ENCODE measurements at places on chromosomes 1 and 21. TPM values are rescaled to one million over a fixed set of nuclear protein-coding genes. Genes with fewer than 3 reads are reported as not detected.

LCE2A gene
- total RNA-seq: not detected

CNKSR1 gene
- total RNA-seq: 4.0 TPM

PTPRC gene
- 438 TPM for total RNA-seq

PDPN gene
- total RNA-seq: not detected

CACNA1S gene
- total RNA-seq: not detected

SPTA1 gene
- not detected for total RNA-seq

LRRC53 gene
- total RNA-seq: not detected

PADI3 gene
- not detected for total RNA-seq

SPATA1 gene
- 0.98 TPM for total RNA-seq

GUCA2A gene
- not detected for total RNA-seq

LINGO4 gene
- total RNA-seq: not detected

CTNNBIP1 gene
- total RNA-seq: 5.8 TPM

DNA sequence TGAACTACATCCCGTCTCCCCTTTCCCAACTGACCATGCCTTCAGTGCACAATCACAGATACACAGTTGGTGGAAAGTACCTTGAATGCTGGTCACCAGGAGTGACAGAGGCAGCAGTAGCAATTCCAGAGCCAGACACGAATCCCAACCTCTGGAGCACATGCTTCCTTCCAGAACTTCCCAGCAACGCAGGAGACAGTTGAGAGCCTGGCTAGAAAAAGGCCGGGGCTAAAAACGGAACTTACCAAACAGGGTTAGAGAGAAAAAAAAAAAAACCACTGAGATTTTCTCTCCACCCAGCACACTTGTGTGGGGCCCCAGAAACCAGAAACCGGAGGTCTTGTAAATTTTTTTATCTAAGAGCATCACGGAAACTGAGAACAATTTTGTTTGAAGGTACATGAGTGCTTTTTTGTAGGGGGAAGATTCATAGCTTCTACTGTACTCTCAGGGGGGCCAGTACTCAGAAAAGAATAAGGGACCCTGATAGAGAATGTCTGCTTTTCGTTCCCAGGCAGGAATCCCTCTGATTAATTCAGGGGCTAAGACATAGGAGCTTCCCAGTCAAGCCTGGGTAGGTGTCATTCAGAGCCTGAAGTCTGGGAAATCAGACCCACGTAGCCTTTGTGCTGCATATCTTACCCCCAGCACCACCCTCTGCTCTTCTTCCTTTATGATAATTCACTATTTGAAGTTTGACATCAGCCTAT is at the start of gene CD48:
Gene CD48, minus strand, starts transcription at position 221 of the 710 bp plus-strand sequence. Its CDS starts 59 bp downstream, at position 162.
- peaks cover 26% of the 10 kb centered on the region for H3K4me1 ChIP-seq
- no peak within 1 kb of the TSS for H3K4me3 ChIP-seq
- H3K27ac ChIP-seq: no peak within 1 kb of the TSS
- peak; percentile 85 for DNase-seq
- H3K36me3 ChIP-seq: no peaks in the 10 kb centered on the region
- no peaks in the 10 kb centered on the region for H3K27me3 ChIP-seq

- no peak for DNase-seq
- no peak overlapping the region for H3K27ac ChIP-seq
- no peaks in the 10 kb centered on the region for H3K36me3 ChIP-seq
- H3K4me1 ChIP-seq: no peaks in the 10 kb centered on the region
- no peak overlapping the region for H3K4me3 ChIP-seq
Observed at GRCh38 chr1:15056515-15057285, 96.8 kb upstream of the TMEM51 start.

DNA sequence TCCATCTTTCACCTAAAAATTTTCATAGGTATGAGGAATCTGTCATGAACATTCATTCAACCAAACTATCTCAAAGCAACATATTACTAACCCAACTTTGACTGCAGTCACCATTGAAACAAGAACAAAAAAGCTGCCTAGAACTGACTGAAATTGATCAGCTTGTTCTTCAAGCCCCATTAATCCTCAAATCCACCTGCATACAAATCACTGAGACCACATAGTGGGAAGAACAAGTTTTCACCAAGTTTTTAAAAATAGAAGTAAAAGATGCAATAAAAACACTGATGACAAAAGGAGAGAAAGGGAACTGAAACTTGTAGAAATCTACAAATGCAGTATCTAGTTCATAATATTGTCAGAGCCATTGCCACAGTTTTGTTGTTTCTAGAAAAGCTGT is 6.1 kb downstream of the SORT1 start:
- no peak overlapping the region for H3K27ac ChIP-seq
- H3K4me3 ChIP-seq: no peak overlapping the region

- DNase-seq: no peak
- H3K4me1 ChIP-seq: no peaks in the 10 kb centered on the region
- H3K4me3 ChIP-seq: no peak overlapping the region
Observed at GRCh38 chr21:33314111-33314510, 10.7 kb upstream of the IFNAR1 start.

GRCh38 chr1:240691909-240692705 is 80.2 kb upstream of the GREM2 start:
- no peak overlapping the region for H3K27ac ChIP-seq
- H3K4me3 ChIP-seq: no peak overlapping the region
- H3K36me3 ChIP-seq: no peaks in the 10 kb centered on the region
- DNase-seq: peak; percentile 58
- no peaks in the 10 kb centered on the region for H3K27me3 ChIP-seq

GRCh38 chr1:235741294-235741693 is 91.7 kb upstream of the GNG4 start:
- H3K27ac ChIP-seq: no peak overlapping the region
- DNase-seq: no peak
- no peaks in the 10 kb centered on the region for H3K27me3 ChIP-seq
- H3K4me3 ChIP-seq: no peak overlapping the region

GRCh38 chr1:228104526-228105269 is 1.6 kb upstream of the C1orf35 start:
- peak overlapping the region; percentile 93 for H3K4me3 ChIP-seq
- peaks cover 30% of the 10 kb centered on the region for H3K36me3 ChIP-seq
- H3K27me3 ChIP-seq: peaks cover 4% of the 10 kb centered on the region
- H3K4me1 ChIP-seq: peaks cover 31% of the 10 kb centered on the region
- DNase-seq: no peak

- H3K4me1 ChIP-seq: peaks cover 3% of the 10 kb centered on the region
- no peak for DNase-seq
- no peaks in the 10 kb centered on the region for H3K36me3 ChIP-seq
- no peak overlapping the region for H3K27ac ChIP-seq
- no peaks in the 10 kb centered on the region for H3K27me3 ChIP-seq
Observed at GRCh38 chr21:28069450-28069923, 923.2 kb downstream of the LTN1 start.

GRCh38 chr1:112386024-112386723 is 9.8 kb upstream of the CTTNBP2NL start:
- no peak for DNase-seq
- peaks cover 33% of the 10 kb centered on the region for H3K27me3 ChIP-seq
- no peak overlapping the region for H3K27ac ChIP-seq
- peaks cover 15% of the 10 kb centered on the region for H3K4me1 ChIP-seq
- no peaks in the 10 kb centered on the region for H3K36me3 ChIP-seq

- H3K36me3 ChIP-seq: no peaks in the 10 kb centered on the region
- H3K4me3 ChIP-seq: no peak overlapping the region
- no peak overlapping the region for H3K27ac ChIP-seq
- peaks cover 6% of the 10 kb centered on the region for H3K4me1 ChIP-seq
- peaks cover 34% of the 10 kb centered on the region for H3K27me3 ChIP-seq
Observed at GRCh38 chr1:236608930-236609726, 4.8 kb upstream of the HEATR1 start.

DNA sequence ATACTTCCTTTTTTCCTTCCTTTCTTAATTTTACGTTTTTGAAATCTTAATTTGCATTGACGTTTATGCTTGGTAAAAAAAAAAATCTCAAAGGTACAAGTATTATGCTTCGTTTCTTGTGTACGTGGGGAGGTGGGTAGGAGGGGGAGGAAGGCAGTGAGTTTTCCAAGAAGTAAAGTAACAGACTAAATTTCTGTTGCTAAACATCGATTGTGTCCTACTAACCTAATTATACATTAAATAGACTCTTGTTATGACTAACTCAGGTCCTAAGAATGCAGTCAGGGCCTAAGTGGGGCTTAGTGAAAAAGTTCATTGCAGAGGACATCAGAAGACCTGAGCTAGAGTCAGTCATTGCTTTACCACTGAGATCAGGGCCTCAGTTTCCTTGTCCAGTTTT is 17.5 kb downstream of the NEK7 start:
- DNase-seq: peak; percentile 56
- peaks cover 68% of the 10 kb centered on the region for H3K4me1 ChIP-seq
- peaks cover 11% of the 10 kb centered on the region for H3K36me3 ChIP-seq

- H3K36me3 ChIP-seq: no peaks in the 10 kb centered on the region
- no peak for DNase-seq
- H3K4me1 ChIP-seq: peaks cover 5% of the 10 kb centered on the region
- no peak overlapping the region for H3K4me3 ChIP-seq
- peak overlapping the region; percentile 16 for H3K27ac ChIP-seq
Observed at GRCh38 chr1:22749919-22750684, 39.5 kb downstream of the EPHB2 start.

GRCh38 chr1:239730378-239730777 is 344.0 kb downstream of the CHRM3 start:
- peaks cover 2% of the 10 kb centered on the region for H3K4me1 ChIP-seq
- H3K27me3 ChIP-seq: no peaks in the 10 kb centered on the region
- no peak overlapping the region for H3K27ac ChIP-seq
- H3K36me3 ChIP-seq: no peaks in the 10 kb centered on the region

GRCh38 chr1:90800012-90800717 is 83.1 kb upstream of the BARHL2 start:
- no peak overlapping the region for H3K27ac ChIP-seq
- H3K36me3 ChIP-seq: no peaks in the 10 kb centered on the region
- H3K27me3 ChIP-seq: peaks cover 18% of the 10 kb centered on the region
- no peaks in the 10 kb centered on the region for H3K4me1 ChIP-seq

Measured in activated CD4-positive, alpha-beta T cell treated with anti-CD3 and anti-CD28 coated beads, Interleukin-2, amount 10 ng/mL, durations not matched to agents 24 days and 14 days (primary cell).